ENCODE measurements at places on chromosomes 2 and 18.

- DNase-seq, result no peak
Observed at GRCh38 chr2:102253140-102253752, 58.1 kb upstream of the IL1RL1 start.

- no peak for DNase-seq
Observed at GRCh38 chr2:106119074-106119473, 75.0 kb downstream of the UXS1 start.

GRCh38 chr2:28359222-28360057 is 33.2 kb upstream of the FOSL2 start:
- DNase-seq, result no peak

DNA sequence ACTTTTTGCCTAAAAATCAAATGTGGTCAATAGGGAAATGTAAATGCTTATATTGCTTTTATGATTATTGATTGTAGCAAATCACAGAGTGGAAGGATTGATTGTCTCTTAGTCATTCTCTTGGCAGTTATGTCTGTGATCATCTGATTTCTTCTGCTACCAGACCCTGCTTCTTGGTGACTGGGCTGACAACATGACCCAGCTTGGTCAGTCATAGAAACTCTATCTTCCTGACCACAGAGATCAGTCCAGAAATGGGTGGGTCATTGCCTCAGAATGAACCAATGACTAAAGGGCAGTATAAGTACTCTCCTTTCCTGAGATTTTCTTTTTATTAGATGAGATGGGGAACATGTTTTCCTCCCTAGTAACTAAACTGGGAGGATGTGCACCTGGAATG is 87.6 kb downstream of the MAIP1 start:
- peak; percentile 17 for DNase-seq

DNA sequence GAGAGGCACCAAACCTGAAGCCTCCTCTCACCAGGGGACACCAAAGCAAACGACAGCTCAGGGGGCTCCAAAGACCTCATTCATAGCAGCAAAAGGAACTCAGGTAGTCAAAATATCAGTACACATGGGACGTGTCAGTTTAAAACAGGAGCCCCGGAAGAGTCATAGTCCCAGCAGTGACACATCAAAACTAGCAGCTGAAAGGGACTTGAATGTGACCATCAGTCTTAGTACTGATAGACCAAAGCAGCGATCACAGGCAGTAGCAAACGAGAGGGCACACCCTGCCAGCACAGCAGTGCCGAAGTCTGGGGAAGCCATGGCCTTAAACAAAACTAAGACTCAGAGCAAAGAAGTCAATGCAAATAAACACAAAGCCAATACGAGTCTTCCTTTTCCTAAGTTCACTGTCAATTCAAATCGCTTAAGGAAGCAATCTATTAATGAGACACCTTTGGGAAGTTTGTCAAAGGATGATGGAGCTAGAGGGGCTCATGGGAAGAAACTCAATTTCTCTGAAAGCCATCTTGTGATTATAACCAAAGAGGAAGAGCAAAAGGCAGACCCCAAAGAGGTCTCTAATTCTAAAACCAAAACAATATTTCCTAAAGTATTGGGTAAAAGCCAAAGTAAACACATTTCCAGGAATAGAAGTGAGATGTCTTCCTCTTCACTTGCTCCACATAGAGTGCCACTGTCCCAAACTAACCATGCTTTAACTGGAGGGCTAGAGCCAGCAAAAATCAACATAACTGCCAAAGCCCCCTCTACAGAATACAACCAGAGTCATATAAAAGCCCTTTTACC is 1.2 kb downstream of the GALNT5 start:
- DNase-seq, result peak; percentile 11

DNA sequence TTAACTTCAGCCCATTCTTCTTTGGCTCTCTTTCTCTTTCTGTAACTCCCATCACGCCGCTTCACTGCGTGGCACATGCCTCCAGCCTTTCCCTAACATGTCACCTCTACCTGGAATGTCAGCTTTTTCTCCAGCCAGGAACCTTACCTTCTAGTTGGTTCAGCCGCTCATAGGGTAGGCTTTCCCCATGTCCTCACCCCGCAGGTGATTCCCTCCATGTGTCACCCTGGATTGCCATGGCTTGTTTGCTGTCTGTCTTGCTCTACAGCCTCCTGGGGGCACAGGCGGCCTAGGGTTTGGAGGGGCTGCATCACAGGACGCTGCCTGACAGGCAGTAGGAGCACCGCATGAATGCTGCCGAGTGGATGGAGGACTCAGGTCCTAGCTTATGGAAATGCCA is 39.2 kb downstream of the ARHGEF4 start:
- DNase-seq, result no peak

- DNase-seq, result no peak
Observed at GRCh38 chr18:24877546-24877945, 417.1 kb downstream of the HRH4 start.

GRCh38 chr2:195468771-195469170 is 188.3 kb upstream of the SLC39A10 start:
- no peak for DNase-seq

DNA sequence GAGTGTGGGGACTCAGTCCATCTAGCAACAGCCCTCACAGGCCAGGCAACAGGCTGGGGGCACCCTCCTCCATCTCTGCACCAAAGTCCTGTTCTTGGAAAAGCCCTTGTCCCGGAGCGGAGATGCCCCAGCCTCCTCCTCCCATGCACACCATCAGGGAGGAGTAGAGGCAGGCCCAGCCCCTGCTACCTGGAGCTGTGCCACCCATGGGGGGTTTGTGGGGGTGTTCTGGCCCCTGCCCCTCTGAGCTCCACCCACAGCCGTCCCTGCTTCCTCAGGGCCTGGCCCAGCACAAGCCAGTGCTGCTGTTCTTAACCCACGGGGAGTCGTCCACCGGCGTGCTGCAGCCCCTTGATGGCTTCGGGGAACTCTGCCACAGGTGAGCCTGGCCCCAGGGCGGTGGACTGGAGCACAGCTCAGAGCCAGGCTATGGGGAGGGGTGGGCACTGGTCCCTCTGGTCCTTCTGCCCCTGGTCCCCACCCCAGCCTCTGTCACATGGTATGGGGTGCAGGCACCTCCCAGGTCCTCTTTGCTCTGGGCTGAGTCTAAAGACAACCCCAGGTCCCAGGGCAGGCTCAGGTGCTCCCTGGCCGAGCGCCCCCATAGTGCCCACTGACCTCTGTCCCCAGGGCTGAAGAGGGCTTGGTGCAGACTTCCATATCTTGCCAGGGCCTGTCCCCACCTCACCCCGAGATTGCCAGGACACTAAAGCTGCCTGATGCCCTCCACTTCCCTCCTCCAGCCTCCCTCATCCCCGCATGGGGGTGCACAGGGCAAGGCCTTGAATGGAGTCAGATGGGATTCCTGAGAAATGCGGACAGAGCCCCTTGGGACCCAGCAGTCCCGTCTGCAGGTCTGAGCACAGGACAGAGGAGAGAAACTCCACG is 2.7 kb downstream of the AGXT start:
- DNase-seq, result no peak

GRCh38 chr18:22204214-22204536 is 34.8 kb downstream of the GATA6 start:
- no peak for DNase-seq

DNA sequence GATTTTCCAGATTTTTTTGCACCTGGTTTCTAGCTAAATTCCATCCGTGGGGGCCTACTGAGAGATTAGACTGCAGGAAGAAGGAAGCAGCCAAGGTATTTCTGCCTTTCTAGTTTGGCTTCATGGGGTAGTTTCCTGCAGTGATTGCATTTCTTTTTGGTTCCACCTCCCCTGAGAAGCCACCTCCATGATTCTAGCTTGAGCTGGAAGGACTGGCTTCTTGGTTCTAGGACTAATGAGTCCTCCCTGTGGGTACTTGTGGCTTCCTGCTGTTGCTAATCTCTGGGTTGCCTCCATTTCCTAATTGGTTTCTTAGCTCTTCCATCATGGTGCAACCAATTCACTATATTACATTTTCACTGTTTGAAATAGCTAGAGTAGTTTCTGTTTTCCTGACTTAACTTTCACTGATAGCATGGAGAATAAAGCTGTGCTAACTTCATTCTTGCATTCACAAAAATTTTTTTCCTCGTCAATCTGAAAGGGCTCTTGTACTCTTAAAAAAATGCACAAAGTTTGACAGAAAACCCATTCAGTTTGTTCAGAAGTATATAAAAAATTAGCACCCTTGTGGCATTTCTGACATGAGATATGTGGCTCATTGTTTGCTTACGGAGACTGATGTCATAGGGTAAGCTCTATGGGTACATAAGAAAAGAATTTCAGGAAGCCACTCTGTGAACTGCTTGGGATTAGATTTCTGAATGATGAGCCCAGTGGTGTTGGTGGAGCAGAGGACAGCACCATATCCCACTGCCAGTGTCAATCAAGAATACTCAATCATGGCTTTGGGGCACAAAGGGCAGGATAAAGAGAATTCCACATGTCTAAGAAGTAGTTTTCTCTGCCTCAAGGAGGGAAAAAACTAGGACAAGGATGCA is 242.8 kb upstream of the RBMS1 start:
- DNase-seq, result no peak

DNA sequence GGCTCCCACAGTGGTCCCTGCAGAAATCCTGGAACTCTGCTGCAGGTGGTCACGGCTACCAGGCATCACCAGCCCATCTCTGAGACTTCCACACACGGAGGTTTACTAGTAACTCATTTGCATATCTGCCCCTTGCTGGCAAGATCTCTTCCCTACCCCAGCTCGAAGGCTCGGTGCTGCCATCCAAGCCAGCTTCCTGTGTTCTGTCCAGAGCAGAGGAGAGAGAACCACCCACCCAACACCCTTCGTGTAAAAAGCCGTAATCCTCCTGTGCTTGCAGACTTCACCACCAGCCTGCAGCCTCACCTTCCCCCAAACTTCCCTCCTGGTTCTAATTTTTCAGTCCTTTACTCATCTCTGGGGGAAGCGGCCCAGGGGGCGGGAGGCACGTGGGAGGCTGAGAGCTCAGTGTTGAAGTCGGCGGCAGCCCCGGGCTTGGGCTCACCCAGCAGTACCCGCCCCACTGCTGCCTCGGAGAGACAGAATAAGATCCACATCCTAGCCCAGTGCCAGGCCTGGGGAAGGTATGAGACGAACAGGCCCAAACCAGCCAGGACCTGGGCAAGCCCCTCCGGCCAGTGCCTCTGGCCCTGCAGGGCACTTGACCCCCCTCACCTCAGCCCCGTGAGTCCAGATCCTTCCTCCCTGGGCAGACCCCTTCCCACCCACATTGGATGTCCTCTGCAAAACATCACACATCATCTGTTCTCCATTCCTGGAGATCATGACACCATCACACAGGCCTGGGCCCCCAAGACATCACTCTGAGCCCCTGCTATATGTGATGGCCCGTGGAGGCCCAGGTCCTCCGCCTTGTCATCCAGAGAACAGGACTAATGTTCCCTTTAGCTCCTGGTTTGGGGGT is 145.8 kb upstream of the ID2 start:
- peak; percentile 39 for DNase-seq

GRCh38 chr2:174209325-174209724 is 39.0 kb downstream of the OLA1 start:
- no peak for DNase-seq

- DNase-seq, result no peak
Observed at GRCh38 chr2:18836436-18836835, 247.1 kb upstream of the NT5C1B start.

DNA sequence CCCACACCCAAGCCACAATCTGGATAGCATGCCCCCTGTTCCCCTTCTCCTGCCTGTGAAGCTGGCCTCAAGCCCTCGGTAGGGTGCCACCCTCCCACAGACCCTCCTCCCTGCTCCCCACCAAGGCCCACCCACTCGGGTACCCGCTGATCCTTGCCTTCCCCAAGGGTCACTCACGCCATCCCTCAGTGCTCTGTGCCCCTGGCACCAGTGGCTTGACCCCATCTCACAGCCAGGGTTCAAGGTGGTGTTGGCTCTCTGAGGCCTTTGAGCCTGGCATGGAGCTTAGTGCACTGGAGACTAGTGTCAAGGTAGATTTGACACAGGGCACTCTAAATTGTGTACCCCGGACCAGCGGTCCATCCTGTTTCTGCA is 11.9 kb downstream of the ADRA2B start:
- DNase-seq, result no peak

DNA sequence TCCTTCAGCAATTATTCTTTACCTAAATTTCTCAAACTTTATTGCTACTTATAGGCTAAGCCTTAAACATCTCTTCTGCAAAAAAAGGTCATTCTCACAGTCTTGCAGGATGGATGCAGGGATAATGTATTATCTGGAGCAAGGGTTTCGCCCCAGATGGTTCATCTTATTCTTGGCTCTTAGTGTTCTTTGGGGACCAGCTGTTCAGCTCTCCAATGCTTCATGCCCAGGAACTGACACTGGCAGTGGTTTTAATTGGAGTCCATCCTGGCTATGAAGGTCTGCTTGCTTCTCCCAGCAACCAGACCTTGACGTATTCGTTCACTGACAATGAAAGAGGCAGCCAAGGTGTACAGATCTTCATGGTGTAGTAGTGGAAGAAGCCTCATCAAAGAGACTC is 331.9 kb downstream of the SLC8A1 start:
- no peak for DNase-seq

DNA sequence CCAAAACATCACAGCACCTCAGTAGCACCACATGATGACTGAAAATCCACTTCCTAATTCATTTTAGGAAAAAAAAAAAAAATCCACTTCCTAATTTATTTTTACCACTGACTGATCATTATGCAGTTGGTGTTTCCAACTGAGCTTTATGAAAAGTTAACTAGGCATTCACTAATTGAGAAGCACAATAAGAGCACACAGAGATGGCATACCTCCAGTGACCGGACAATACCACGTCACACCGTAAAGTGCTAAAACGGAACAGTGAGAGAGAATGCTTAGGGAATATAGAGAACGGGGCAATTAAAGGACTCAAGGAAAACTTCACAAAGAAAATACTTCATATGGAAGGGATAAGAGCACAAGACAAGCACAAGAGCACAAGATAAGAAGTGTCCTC is 212.5 kb downstream of the NBAS start:
- no peak for DNase-seq

- DNase-seq, result no peak
Observed at GRCh38 chr2:20471148-20471547, 24.3 kb downstream of the RHOB start.

DNA sequence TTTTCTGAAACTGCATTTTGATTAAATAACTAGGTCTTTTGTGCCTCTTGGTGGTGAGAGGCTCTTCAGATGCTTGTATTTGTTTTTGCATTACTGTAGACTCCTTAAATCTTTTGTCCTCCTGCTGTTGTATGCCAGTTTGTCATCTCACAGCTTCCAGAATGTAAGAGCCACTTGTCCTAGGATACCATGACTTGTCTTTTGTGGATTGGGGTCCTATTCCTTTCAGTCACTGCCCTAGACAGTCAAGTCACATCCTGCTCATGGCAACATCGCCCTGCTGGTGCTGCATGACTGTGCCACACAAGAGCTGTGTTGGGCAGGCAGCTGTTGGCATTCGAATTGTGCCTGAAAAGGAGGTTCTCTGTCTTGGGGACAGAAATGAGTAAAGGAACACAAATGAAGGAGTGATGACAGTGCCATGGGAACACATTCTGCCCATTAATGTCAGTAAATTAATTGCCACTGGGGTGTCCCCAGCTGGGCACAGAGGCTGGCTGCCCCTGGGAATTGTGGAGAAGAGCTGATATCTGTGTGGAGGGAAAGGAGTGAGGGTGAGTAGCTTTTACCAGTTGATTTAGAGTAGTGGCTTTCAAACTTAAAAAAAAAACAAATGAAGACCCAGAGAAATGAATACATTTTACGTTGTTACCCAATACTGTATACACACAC is 140.3 kb downstream of the ARL6IP6 start:
- no peak for DNase-seq

GRCh38 chr2:179454443-179455171 is 190.0 kb upstream of the SESTD1 start:
- peak; percentile 73 for DNase-seq

GRCh38 chr2:45935791-45936622 is 284.5 kb downstream of the PRKCE start:
- DNase-seq, result peak; percentile 88

GRCh38 chr2:32095671-32096070 is 32.3 kb downstream of the SPAST start:
- no peak for DNase-seq

Measured in umbilical cord (tissue), 2 donors.